ENCODE measurements at places on chromosomes 6 and 20.

- peak; percentile 68 for DNase-seq
Measured at GRCh38 chr20:52972190-52972937, at the start of gene TSHZ2. Gene TSHZ2, plus strand, starts transcription at chr20:52972358. Its CDS starts 936 bp downstream, at chr20:52973294.

- no peak for DNase-seq
Measured at GRCh38 chr6:36769676-36770499, 69.4 kb downstream of the CPNE5 start.

GRCh38 chr20:16203096-16203495 is 370.2 kb downstream of the KIF16B start:
- no peak for DNase-seq

- DNase-seq, result no peak
Measured at GRCh38 chr20:19750101-19750606, 7.9 kb upstream of the RIN2 start.

DNA sequence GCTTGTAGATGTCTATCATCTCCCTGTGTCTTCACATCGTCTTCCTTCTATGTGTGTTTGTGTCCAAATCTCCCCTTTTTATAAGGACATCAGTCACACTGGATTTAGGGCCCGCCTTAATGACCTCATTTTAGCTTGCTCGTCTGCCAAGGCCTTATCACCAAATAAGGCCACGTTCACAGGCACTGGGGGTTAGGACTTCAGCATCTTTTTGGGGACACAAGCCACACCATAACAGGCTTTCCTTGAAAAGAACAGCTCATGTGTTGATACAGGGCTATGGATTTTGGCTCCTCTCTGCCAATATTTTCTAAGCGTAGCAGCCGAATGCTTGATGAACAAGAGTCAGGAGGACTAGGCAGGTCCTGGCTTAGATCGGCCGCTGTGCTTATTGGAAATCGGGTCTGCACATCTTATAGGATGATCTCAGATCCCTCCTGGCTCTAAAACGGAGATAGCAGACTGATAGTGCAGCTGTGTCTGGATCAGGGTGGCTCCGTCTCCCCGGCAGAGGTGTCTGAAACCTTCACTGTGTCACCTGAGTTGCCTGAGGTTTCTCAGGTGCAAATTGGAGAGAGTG is 16.2 kb upstream of the TMEM181 start:
- DNase-seq, result no peak

DNA sequence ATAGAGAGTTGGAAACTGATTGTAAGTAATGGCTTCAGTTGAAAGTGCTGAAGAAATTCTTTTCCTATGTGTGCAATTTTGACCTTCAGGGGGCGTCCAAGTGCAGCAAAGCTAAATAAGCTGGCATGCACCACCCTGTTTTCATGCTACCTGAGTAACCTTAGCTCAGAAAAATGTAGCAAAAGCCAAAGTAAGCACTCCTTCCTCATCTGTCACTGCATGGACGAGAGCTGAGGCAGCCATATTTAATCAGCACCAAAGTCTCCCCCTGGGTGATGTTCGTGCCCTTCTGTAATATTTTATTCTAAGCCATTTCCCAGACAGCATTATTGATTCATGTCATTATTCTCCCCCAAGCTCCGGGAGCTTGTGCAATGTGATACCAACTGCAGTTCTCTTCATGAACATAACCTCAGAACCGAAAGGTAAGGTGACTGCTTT is 123.1 kb downstream of the RPS12 start:
- no peak for DNase-seq

GRCh38 chr6:157825243-157825904 is 2.3 kb downstream of the SNX9 start:
- no peak for DNase-seq

- DNase-seq, result no peak
Measured at GRCh38 chr20:49669601-49670189, 44.0 kb downstream of the B4GALT5 start.

GRCh38 chr20:43914311-43915210 is at the start of gene TOX2:
Gene TOX2, plus strand, starts transcription at chr20:43914852. Its CDS starts 40 bp downstream, at chr20:43914892.
- DNase-seq, result no peak

DNA sequence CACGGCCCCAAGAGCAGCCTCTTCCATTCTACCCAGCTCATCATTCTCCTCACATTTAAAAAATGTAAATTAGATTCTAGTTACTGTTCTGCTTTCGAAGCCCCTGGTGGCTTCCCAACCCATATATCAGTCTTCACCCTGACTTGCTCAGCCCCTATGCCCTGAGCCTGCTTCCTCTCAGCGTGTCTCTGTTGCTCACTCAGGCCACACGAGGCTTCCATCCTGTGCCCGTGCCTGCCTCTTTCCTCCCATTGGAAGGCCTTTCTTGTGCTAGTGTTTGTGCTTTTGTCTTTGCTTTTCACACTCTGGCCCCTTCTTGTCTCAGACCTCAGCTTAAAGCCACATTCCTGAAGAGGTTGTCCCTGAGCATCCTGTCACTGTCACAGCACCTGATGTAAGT is 78.1 kb downstream of the AFDN start:
- DNase-seq, result no peak

DNA sequence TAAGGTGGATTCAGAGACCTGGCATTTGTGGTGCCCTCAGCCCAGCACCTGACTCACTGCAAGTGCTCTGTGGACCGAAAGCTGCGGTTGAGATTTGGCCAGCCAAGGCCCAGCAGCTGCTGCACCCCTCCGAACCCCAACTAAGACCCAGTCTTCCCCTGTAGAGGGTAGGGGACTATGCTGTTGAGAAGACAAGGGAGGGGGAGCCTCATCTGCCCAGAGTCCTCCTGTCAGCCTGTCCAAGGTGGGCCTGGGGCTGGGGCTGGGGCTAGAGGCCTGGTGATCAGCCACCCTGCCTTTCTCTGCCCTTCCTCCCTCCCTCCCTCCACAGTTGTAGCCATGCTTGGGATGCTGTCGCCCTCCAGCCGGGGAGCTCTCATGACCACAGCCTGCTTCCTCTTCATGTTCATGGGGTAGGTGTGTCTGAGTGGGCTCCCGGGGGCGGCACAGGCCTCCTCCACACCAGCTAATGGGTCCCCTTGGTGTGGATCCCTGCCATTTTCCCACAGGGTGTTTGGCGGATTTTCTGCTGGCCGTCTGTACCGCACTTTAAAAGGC is 40.9 kb downstream of the TM9SF4 start:
- DNase-seq, result no peak

GRCh38 chr20:49751397-49751736 is 37.7 kb upstream of the B4GALT5 start:
- DNase-seq, result no peak
